Fibroblast of skin of back (primary cell): ENCODE measurements at places on chromosomes 1 and 21.

GRCh38 chr1:15068997-15069396 is 84.5 kb upstream of the TMEM51 start:
- no peak for DNase-seq

- peak; percentile 65 for DNase-seq
Measured at GRCh38 chr1:172970186-172970585, 80.6 kb downstream of the TNFSF18 start.

DNA sequence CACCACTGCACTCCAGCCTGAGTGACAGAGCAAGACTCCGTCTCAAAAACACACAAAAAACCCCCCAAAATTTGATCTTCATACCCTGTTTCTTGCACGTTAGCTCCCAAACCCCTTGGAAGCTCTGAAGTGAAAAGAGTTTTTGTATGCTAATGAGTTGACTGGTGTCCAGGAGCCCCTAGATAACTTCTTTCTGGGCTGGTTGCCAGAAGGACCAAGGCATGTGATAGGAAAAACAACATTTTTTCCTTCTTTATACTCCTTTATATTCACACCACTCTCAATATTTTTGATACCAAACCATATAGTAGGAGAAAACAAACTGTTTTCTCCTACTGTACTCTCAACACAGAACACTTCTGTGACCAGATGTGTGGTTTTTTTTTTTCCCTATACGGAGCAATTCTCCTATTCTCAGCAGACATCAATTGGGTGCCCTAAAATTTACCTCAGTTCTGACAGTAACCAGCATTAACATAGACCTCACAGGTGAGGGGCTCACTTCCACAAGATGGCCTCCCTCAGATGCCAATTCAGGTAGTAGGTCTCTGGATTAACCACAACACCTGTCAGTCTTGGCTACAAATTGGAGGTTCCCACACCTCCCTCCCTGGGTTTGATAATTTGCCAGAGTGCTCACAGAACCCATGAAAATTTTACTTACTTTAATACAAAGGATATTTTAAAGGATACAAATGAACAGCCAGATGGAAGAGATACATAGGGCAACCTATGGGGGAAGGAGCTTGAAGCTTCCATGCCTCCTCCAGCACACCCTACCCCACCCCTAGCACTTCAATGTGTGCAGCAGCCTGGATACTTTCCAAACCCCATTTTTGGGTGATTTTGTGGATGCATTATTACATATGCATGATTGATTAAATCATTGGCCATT is 25.6 kb downstream of the ZYG11B start:
- DNase-seq = peak; percentile 72

DNA sequence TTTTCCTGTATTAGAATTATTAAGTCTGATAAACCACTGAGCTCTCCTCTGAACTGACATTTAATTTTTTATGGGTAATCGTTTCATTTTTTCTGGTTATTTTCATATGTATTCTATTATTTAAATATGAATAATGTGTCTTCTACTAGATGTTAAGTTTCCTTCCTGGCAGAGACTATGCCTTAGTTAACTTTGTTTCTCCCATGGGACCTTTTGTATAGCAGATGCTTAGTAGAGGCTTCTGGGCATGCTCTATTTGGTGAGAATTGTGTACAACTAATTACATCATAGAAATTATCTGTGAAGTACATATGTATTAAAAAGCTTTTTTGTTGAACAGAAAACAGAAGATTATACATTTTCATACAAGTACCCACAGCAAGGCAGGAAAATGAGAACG is 23.4 kb downstream of the CTBS start:
- no peak for DNase-seq

GRCh38 chr1:18166341-18166740 is 58.7 kb downstream of the IGSF21 start:
- DNase-seq = no peak

DNA sequence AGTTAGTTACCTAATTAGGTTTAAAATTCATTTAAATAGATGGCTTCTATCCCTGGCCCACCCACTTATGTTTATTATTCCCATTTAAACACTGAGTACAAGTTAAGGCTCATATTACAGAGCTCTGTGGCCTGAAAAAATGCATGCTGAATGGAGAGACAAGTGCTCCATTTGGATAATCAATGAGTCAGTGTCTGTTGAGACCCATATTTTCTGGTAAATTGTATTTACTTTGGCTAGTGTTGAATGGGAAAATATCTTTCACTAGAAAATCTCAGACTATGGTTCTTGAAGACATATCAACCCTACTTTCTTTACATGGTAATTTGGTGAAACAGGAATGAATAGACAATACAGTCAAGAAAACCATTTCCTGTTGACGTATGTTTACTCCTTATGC is 356.0 kb downstream of the S1PR1 start:
- DNase-seq = peak; percentile 71

- no peak for DNase-seq
Measured at GRCh38 chr21:44260791-44261631, 686 bp downstream of the DNMT3L start.

DNA sequence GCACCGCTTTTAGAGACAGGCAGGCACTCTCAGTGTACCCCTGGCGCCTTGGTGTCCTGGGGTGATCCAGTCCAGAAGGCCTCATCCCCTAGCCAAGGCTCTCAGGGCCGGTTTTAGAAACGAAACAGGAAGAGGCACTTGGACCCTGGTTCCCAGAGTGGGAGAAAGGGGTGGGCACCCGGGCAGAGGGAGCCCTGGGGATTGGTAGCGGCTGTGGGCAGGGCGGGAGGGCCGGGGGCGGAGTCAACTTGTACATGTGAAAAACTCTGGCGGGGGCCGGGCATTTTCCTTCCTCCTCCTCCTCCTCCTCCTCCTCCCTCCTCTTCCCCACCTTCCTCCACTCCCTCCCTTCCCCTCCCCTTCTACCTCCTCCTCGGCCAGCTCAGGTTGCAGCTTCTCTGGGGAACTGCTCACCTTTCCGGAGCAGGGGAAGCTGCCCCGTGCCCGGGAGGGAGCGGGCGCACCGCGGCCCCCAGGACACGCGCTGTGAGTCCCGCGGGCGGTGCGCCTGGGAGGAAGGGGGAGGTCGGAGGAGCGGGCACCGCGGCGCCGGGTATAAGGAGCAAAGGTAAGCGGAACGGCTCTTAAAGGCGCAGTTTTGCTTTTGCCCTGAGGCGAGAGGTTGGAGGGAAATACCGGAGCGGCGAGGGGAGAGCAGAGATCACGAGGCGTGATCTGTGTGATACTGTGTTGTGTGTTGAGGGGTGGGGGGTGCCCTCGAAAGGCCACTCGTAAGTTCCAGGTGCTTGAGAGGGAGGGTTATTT is at the start of gene CDK18:
CDK18 (plus strand) TSS at position 359 of the 765 bp plus-strand sequence. CDS start 18,499 bp downstream, outside the sequence.
- peak; percentile 44 for DNase-seq

GRCh38 chr1:5317391-5317790 is 663.0 kb downstream of the AJAP1 start:
- DNase-seq = no peak

- no peak for DNase-seq
Measured at GRCh38 chr1:201982082-201982622, 296 bp upstream of the RNPEP start.

- no peak for DNase-seq
Measured at GRCh38 chr1:75394386-75395139, 216.4 kb downstream of the SLC44A5 start.

DNA sequence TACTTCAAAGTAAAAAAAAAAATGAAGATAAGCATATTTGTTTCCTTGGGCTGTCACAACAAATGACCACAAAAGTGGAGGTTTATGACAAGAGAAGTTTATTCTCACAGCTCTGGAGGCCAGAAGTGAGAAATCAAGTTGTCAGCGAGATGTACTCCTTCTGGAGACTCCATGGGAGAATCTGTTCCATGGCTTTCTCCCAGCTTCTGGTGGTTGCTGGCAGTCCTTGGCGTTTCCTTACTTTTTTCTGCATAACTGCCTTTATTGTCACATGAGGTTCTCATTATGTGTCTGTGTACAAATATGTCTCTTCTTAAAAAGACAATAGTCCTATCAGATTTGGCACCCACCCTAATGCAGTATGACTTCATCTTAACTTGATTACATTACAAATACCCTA is 398.3 kb downstream of the KCNT2 start:
- no peak for DNase-seq

DNA sequence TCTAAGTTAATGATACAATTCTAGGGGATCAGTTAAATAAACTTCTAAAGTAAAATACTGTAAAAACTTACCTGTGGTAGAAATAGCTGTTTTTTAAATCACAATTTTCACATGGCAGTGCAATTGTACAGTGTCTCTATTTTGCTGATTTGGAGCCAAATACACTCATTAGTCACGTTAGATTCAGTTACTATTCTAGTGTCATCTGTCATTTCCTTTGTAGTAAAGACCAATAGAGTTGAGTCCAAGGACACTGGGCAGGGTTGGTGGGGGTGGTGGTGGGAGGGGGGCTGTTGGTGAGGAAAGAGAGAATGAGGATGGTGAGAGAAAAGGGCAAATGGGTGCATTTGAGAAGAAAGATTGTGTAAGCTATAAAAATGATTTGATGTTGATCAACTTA is 33.6 kb downstream of the CD55 start:
- DNase-seq = peak; percentile 30

DNA sequence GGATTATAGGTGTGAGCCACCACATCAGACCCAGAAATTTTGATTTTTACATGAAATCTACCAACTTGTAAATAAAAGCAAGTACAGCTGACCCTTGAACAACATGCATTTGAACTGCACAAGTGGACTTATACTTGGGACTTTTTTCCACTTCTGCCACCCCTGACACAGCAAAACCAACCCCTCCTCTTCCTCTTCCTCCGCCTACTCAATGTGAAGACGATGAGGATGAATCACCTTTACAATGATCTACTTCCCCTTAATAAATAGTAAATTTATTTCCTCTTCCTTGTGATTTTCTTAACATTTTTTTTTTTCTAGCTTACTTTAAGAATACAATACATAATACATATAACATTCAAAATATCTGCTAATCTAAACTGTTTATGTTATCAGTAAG is 17.5 kb upstream of the YRDC start:
- DNase-seq = no peak

DNA sequence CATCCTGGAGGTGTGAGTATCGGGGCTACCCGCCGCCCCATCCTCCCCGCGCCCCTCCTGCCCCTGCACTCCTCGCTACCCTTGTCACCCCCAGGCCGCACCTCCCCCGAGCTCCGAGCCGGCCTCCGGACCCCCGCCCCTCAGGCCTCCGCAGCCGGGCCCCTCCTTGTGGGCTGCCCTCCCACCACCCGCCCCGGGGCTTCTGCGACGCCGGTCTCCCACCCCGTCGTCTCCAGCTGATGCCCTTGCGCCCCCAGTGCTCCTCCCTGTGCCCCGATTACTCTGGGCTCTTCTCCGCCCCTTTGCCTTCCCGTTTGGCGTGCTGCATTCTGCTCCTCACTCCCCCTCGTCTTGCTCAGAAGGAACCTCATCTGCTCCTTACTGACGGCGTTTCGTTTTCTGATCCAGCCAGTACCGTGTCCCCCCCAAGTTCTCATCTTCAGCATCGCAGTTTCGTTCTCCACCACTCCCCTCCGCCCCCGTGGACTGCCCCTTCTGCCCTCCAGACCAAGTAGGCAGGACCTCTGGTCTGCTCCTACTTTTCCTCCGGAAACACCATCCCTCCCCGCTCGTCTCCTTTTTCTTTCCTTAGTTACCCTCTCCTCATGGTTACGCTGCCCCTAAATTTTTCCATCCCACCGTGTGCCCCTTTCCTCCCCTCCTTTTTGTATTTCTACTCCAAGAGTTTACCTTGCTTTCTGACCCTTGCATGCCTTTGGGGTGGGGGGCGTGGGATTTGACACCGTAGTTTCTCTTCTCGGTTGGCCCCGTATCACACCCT is 841 bp downstream of the SNX27 start:
- peak; percentile 21 for DNase-seq

GRCh38 chr1:119582801-119583200 is 65.3 kb downstream of the ZNF697 start:
- DNase-seq = peak; percentile 50

DNA sequence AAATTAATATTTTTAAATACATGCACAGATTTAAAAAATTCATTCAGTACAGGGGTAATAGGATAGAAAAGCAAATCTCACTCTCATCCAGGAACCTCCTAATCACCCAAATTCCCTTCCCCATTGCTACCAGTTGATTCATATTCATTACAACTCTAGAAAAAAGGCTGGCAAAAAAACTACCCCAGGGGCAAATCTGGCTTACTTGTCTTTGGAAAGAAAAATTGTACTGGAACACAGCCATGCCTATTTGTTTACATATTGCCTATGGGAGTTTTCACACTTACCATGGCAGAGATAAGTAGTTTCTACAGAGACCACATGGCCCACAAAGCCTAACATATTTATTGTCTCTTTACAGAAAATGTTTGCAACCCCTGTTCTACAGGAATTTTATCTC is 8.9 kb upstream of the RBM34 start:
- no peak for DNase-seq

DNA sequence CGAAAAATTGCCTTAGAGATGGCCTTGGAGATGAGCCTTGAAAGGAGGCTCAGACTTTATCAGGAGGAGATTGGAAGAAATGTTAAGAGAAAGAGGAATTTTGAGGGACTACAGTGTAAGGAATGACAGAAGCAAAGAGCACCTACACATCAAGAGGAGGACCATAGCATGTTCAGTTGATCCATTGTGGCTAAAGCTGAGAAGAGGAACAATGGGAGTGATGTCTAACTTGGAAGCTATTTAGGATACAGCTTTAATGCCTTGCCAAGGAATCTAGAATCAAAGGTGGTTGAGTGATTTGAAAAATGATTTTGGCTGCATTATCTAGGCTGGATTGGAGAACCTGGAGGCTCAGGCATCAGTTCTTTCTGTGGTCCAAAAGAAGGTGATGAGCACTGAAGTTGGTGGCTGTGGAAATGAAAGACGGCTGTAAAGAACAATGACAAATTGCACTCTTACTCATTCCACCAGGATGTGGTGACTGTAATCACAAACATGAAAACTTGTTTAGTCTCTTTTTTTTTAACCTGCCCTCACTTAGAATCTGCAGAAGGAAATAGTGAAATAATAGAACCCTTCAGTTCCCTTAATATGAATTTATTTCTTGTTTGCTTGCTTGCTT is 11.3 kb downstream of the FAM20B start:
- DNase-seq = peak; percentile 54

- no peak for DNase-seq
Measured at GRCh38 chr21:36877741-36878140, 88.7 kb downstream of the HLCS start.

DNA sequence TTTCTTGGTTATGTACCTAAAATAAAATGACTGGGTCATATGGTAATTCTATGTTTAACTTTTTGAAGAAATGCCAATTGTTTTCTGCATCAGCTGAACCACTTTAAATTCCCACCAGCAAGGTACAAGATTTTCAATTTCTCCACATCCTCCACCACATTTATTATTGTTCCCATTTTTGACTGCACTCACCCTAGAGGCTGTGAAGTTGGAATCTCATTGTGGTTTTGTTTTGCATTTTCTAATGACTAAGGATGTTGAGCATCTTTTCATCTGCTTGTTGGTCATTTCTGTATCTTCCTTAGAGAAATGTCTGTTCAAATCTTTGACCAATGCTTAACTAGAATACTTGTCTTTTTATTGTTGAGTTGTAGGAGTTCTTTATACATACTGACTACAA is 72.5 kb downstream of the ASTN1 start:
- no peak for DNase-seq

- DNase-seq = no peak
Measured at GRCh38 chr1:205800981-205801703, 11.9 kb downstream of the SLC41A1 start.

GRCh38 chr1:205664399-205665017 is 15.8 kb downstream of the SLC45A3 start:
- DNase-seq = no peak

- DNase-seq = peak; percentile 79
Measured at GRCh38 chr1:214993419-214993818, 89.1 kb upstream of the KCNK2 start.
